ENCODE measurements at places on chromosomes 5 and 9. TPM values are rescaled to one million over a fixed set of nuclear protein-coding genes. Genes with fewer than 3 reads are reported as not detected.

Gene PRR16
- total RNA-seq: 9.6 TPM

Gene SPINK4
- total RNA-seq: not detected

Gene SH3TC2
- 0.48 TPM for total RNA-seq

Gene CCNJL
- total RNA-seq: 0.32 TPM

Gene DNAH5
- total RNA-seq: 0.48 TPM

Gene WWC1
- 59.6 TPM for total RNA-seq

Data from breast epithelium (tissue), 4 donors.